ENCODE measurements at places on chromosomes 6 and 20.

GRCh38 chr6:3516092-3516491, 59.2 kb upstream of the SLC22A23 start:
- no peak for DNase-seq

DNA sequence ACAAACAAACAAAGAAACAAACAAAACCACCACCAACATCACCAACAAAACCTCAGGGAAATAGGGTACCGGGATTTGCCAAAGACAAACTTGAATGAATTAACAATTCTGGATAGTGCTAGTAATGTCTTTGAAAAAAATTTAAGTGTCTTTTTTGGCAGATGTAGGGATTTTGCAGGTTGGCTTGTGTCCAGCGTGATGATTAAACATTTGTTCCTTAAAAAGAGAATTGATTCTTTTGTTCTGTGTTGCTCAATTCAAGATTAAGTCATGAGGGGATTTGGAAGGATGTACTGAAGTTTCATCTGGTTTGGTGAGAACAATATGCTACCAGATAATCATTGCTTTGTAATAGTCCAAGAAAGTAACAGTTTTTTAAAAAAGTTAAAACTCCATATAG, 125.1 kb upstream of the HS3ST5 start:
- no peak for DNase-seq

DNA sequence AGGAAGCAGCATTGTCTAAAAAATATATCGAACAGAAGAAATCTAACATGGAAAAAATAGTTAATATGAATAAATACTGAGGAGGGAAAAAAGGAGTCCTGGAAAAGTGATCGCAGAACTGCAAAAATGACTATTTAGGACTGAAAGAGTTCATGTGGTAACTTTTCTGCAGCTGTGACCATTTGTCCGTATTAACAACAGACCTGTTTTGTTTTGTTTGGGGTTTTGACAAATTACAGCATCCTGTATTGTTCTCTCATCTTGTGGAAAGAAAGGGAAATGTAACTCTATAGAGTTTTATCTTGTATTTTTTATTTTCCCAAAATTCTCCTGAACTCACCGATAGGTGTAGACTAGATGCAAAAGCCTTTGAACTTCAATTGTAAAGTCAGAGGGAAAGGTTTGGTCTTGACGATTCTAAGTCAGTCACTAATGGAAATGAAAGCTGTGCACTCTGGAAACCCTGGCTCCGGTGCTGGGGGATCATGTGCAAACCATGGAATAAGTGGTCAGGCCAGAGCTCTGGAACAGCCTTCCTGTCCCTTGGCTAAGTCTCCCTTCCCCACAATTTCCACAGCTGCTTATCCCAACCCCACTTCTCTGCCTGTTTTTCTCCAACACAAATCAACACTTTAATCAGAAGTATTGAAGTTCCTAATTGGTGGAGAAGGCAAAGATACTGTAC, 51.2 kb upstream of the MARCKS start:
- no peak for DNase-seq

DNA sequence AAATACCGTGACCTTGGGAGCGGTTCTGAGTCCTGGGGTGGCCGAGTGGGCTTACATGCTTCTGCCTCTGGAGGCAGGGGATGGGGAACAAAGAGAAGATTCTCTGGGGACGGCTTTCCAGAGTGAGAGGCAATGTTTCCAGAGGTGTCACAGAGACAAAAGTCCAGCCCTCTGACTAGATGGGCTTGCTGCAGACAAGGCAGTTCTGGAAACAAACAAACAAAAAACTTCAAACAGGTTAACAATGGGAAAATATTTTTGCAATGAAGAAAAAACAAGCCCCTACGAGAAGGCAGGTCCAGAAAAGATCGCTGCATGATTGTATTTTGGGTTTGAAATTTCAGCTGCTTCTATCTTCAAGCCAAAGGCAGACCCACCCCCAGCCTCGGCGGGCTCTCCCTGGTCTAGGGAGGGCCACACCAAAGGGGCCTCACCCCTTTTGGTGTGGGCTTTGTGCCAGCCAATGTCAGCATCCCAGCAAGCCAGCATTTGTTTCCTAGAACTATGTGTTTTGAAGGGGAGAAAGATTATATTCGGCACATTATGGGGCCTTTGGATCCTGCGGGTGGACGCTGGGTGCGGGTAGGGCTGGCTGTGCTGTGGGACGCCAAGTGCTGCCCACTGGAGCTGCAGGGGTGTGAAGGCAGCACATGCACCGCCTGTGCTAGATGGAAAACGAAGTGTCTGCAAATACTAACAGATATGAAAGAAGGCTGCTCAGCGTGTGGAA, 42.9 kb downstream of the RIOK1 start:
- DNase-seq = no peak

DNA sequence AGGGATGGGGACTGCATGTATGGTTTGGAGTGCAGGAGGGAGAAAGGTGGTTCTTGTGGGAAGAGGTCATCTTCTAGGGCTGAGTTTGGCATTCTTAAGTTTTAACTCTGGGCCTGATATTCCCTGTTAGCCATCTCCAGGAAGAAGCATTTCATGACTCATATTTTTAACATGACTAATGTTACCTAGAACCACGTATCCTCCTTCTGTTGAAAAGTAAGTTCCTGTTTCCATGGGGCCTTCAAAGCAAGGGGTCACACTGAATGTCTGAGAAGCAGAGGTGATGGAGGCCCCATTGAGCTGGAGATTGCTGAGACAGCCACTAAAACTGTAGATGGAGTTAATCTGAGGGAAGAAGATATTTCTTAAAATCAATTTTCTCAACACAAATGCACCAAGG, 30.2 kb downstream of the FAM229B start:
- no peak for DNase-seq

- DNase-seq = no peak
Observed at GRCh38 chr6:154508573-154509375, 1.7 kb downstream of the CNKSR3 start.

- peak; percentile 83 for DNase-seq
Observed at GRCh38 chr6:46410334-46410953, 80.8 kb downstream of the RCAN2 start.

GRCh38 chr20:48986899-48987298, 59.2 kb upstream of the CSE1L start:
- peak; percentile 53 for DNase-seq

GRCh38 chr6:24699521-24700359, 19.2 kb downstream of the C6orf62 start:
- no peak for DNase-seq

DNA sequence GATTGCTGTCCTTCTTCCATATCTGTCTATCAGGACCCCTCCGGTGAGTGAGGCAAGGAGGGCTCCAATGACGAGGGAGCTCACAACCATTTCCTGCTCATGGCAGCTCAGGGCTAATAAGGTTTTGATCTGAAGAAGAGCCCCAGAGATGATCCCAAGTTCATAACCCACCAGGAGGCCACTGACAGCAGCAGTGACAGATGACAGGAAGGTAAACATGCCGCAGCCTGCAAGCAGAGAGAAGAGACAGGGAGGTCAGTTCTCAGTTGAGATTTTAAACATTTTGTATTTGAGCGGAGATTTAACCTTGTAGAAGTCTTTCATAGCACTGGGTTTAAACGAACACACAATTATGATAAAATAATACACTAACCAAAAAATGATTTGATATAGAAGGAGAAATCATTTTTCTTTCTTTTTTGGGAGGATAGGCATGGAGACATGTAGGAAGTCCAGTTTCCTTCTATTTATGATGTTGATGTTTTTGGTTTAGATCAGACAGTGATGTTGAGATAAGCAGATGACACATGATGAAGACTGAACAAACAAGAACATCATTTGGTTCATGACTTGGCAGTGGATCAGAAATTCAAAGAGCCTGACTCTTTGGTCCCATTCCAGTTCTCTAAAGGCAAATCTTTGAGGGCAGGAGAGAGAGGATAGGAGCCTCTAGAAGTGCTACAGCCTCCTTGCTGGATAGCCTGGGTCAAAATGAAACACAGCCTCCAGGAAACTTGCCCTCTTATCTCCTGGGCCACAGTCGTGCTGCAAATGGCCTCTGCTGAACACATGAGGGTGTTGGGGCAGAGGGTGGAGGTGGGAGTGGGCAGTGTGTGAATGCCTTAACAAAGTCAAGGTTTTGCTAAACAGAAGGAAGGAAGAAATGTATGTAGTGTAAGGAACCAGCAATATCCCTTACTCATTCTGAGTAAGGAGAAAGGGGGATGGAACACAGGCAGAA, 22.6 kb downstream of the SLC2A12 start:
- no peak for DNase-seq

DNA sequence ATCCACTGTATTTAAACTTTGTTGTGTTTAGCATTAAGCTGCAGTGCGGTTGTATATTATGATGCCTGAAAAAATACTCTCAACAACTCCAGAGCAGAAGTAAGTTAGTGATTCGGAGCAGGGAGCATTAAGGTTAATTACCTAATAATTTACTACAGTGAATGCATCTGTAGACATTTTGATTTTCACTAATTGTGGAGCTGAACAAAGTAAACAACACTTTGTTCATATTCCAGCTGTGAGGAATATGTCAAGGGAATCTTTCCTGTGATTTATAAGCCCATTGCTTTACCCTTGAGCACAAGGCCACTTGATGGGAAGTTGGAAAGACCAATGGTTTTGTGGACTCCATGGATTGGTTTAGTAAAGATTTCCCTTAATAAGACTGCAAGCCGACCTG, 77.1 kb downstream of the CBLN4 start:
- DNase-seq = no peak

DNA sequence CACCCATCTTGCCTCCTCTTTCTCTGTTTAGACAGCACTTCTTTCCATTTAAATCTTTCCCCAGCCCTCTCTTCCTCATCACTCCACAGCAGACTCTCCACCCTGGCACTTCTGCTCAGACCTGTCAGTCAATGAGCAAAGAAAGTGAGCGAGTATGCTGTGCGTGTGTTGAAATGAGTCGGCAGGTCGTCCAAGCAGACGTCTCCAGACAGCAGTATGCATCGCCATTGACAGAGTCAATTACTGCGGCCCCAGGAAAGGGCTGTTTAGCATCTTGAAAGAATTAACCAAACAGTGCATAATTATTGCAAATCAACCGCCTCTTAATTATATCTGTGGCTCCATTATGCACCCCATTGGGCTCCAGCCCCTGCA, 54.8 kb upstream of the KCNG1 start:
- DNase-seq = no peak

- no peak for DNase-seq
Observed at GRCh38 chr6:42702200-42702599, 20.2 kb downstream of the PRPH2 start.

GRCh38 chr20:9918348-9918747, 79.5 kb upstream of the PAK5 start:
- no peak for DNase-seq

DNA sequence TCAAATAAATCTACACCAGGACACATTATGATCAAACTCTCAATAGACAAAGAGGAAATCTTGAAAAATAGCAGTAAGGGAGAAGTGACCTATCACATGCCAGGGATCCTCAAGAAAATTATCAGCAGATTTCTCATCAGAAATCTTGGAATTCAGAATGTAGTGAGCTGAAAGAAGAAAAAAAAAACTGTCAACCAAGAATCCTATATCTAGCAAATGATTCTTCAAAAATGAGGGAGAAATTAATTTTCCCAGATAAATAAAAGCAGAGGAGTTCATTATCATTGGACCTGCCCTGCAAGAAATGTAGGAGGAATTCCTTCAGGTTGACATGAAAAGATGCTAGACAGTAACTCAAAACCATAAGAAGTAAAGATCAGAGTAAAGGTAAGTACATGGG, 363.6 kb downstream of the TFAP2A start:
- no peak for DNase-seq

DNA sequence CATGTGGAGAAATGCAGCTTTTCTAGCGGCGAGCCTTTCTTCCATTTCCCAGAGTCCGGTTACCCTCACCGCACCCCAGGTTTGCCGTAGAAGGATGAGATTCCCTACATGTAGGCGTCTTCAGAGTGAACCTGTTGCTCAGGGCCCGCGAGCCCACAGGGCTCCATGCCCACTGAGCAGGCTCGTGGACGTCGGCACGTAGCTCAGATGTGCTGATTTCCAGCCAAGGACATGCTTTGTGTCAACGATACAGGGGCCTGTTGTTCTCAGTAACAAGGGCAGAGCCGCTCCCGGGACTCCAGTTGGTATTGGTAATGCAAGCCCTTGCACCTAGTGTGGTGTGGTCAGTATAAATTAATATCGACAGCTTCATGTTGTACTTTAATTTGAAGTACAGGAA, 159.6 kb downstream of the MTHFD1L start:
- peak; percentile 69 for DNase-seq

DNA sequence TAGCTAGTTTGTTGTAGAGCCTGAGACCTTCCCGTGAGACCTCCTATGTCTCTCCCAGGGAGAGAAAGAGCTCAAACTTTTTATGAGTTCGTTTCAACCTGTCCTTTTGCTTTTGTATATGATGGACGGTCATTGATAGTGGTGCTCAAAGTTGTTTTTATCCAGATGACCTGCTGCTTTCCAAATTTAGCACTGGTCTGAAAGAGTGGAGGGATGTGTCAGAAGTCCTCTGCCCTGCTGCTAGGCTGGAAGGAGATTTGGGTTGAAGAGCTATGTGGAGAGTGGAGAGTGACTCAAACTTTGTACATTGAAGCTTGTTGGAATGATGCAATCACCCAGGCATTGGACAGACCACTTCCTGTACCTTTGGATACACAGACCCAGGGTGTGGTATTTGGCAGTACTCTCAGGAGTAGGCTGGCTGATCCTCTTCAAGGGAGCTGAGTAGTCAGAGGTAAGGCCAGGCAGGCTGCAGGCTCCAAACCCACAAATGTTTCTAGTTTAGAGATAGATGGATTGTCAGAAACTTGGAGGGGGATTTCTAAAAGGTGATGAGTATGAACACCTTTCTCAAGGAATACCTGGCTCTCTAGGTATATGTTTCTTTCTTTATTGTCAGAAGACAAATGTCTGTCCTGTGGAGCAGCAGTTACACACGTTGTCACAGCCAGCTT, 49.4 kb upstream of the RREB1 start:
- no peak for DNase-seq

DNA sequence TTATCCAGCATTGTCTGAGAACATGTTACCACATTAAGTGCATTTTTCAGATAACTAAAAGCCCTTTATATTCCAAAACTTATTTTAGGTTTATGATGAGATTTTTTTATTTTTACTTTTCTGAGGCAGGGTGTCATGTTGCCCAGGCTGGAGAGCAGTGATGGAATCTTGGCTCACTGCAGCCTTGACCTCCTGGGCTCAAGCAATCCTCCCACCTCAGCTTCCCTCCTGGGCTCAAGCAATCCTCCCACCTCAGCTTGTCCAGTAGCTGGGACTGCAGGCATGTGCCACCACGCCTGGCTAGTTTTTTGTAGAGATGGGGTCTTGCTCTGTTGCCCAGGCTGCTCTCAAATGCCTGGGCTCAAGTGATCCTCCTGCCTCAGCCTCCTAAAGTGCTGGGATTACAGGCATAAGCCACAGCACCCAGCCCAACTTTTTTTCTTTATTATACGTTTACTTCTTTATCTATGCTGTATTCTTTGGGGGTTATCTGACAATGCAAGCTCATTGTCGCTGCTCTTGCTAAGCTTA, 6.2 kb downstream of the DYNLT1 start:
- DNase-seq = no peak

- DNase-seq = peak; percentile 40
Observed at GRCh38 chr6:106739387-106739786, 110.0 kb downstream of the QRSL1 start.

GRCh38 chr6:7264041-7264440, 49.0 kb downstream of the SSR1 start:
- DNase-seq = no peak

- DNase-seq = peak; percentile 26
Observed at GRCh38 chr6:133040094-133040802, 200.9 kb upstream of the EYA4 start.

GRCh38 chr6:73695619-73696421, at the start of gene CD109:
Gene CD109, plus strand, starts transcription at chr6:73696203. Its CDS starts 13 bp downstream, at chr6:73696216.
- no peak for DNase-seq

Data from pons (tissue), 1 donor.